Mesendoderm (in vitro differentiated cells): ENCODE measurements at places on chromosomes 4 and X.

- no peaks in the 10 kb centered on the region for H3K4me1 ChIP-seq
- no peaks in the 10 kb centered on the region for H3K36me3 ChIP-seq
- H3K27me3 ChIP-seq, result no peaks in the 10 kb centered on the region
Measured at GRCh38 chr4:15704129-15704528, 1.3 kb downstream of the BST1 start.

- no peaks in the 10 kb centered on the region for H3K27me3 ChIP-seq
- no peak overlapping the region for H3K27ac ChIP-seq
- H3K4me1 ChIP-seq, result no peaks in the 10 kb centered on the region
- no peaks in the 10 kb centered on the region for H3K36me3 ChIP-seq
- no peak overlapping the region for H3K4me3 ChIP-seq
- no peak for DNase-seq
Measured at GRCh38 chr4:168221301-168221700, 97.3 kb downstream of the DDX60 start.

GRCh38 chr4:42331914-42332368, 65.3 kb upstream of the SHISA3 start:
- H3K27ac ChIP-seq, result no peak overlapping the region
- H3K36me3 ChIP-seq, result no peaks in the 10 kb centered on the region
- no peaks in the 10 kb centered on the region for H3K27me3 ChIP-seq
- no peaks in the 10 kb centered on the region for H3K4me1 ChIP-seq
- DNase-seq, result no peak

- DNase-seq, result no peak
- no peak overlapping the region for H3K27ac ChIP-seq
- no peaks in the 10 kb centered on the region for H3K36me3 ChIP-seq
- no peaks in the 10 kb centered on the region for H3K27me3 ChIP-seq
- H3K4me3 ChIP-seq, result no peak overlapping the region
Measured at GRCh38 chr4:148222991-148223660, 219.1 kb downstream of the NR3C2 start.

- no peaks in the 10 kb centered on the region for H3K36me3 ChIP-seq
- H3K27me3 ChIP-seq, result no peaks in the 10 kb centered on the region
- no peak overlapping the region for H3K4me3 ChIP-seq
- no peak overlapping the region for H3K27ac ChIP-seq
- DNase-seq, result no peak
- no peaks in the 10 kb centered on the region for H3K4me1 ChIP-seq
Measured at GRCh38 chr4:1604181-1604705, 79.9 kb downstream of the FAM53A start.

- H3K27me3 ChIP-seq, result no peaks in the 10 kb centered on the region
- no peak overlapping the region for H3K27ac ChIP-seq
- no peak overlapping the region for H3K4me3 ChIP-seq
- H3K36me3 ChIP-seq, result no peaks in the 10 kb centered on the region
- no peak for DNase-seq
Measured at GRCh38 chrX:4240541-4241194, 527.2 kb upstream of the PRKX start.

- H3K36me3 ChIP-seq, result no peaks in the 10 kb centered on the region
- H3K4me3 ChIP-seq, result no peak overlapping the region
- no peaks in the 10 kb centered on the region for H3K4me1 ChIP-seq
- no peak overlapping the region for H3K27ac ChIP-seq
- no peaks in the 10 kb centered on the region for H3K27me3 ChIP-seq
- no peak for DNase-seq
Measured at GRCh38 chr4:101540336-101540735, 193.0 kb upstream of the PPP3CA start.

DNA sequence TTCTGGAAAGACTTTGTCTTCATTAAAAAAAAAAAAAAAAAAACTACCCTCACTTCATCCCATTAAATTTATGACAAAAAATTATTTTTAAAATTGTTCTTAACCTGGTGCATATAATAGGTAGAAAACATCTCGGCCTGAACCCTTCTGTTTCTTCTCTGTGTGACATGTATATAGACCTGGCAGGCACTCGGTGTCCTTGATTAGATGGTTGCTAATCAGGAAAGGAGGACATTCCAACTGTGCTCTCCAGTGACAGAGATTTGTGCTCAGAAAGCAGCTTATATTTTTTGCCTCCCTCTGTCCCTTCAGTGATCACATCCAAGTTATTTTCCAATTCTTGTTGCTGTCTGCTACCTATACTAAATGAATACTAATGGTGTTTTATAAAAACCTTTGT, 355.6 kb downstream of the CBLL2 start:
- H3K4me1 ChIP-seq, result no peaks in the 10 kb centered on the region
- no peak for DNase-seq
- no peaks in the 10 kb centered on the region for H3K36me3 ChIP-seq
- no peak overlapping the region for H3K27ac ChIP-seq
- no peak overlapping the region for H3K4me3 ChIP-seq

DNA sequence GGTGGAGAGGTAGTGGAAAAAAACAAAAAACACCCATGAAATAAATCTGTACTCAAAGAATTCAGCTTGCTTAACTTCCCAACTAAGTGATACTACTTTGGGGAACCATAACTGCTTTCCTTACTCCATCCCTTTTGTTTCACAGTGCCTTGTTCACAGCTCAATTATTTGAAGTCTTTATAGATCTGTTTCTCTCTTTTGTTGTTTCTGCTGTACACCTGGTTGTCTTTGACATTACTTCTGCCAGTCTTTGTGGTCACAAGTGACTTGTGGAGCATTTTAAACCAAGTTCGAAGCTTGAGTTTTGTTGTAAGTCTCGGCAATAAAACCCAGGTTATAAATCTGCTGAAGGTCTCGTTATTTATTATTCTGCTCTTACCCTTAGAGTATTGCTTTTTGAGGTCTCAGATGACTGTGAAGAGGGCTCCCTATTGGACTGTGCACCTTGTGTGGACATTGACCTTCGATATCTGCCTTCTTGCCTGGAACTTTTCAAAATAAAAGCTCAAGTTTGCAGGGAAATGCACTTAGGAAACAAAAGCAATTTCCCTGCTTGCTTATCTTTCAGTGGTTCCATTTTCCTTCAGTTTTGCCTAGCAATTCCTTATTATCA, 59.8 kb downstream of the ANK2 start:
- H3K36me3 ChIP-seq, result no peaks in the 10 kb centered on the region
- no peak for DNase-seq
- no peak overlapping the region for H3K4me3 ChIP-seq
- no peaks in the 10 kb centered on the region for H3K27me3 ChIP-seq
- no peak overlapping the region for H3K27ac ChIP-seq

DNA sequence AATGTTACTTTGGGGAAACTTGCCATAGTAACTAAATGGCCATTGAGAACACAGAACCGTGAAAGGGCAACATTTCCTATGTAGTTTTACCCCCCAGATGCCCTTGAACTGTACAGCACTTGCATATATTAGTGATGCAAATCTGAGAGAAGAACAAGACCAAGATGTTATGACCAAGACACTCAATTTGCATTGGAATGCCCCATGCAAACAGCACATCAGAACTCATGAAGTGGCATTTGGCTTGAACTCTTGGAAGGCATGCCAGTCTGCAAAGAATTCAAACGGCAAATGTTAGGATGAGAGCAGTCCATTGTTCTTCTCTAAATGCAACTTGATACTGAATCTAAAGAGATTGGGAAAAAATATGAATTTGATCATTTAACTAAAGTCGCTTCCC, 139.4 kb upstream of the CXorf66 start:
- no peaks in the 10 kb centered on the region for H3K27me3 ChIP-seq
- H3K4me1 ChIP-seq, result no peaks in the 10 kb centered on the region
- DNase-seq, result no peak
- no peaks in the 10 kb centered on the region for H3K36me3 ChIP-seq

- no peak overlapping the region for H3K27ac ChIP-seq
- no peaks in the 10 kb centered on the region for H3K36me3 ChIP-seq
- H3K4me3 ChIP-seq, result no peak overlapping the region
- H3K4me1 ChIP-seq, result peaks cover 10% of the 10 kb centered on the region
- peak; percentile 17 for DNase-seq
Measured at GRCh38 chr4:85368240-85368639, 106.7 kb upstream of the ARHGAP24 start.

- no peak overlapping the region for H3K4me3 ChIP-seq
- DNase-seq, result no peak
- H3K36me3 ChIP-seq, result no peaks in the 10 kb centered on the region
- H3K27ac ChIP-seq, result no peak overlapping the region
Measured at GRCh38 chr4:15907430-15907829, 31.1 kb downstream of the FGFBP1 start.
